ENCODE measurements at places on chromosomes 1 and 21. TPM values are rescaled to one million over a fixed set of nuclear protein-coding genes. Genes with fewer than 3 reads are reported as not detected.

DNA sequence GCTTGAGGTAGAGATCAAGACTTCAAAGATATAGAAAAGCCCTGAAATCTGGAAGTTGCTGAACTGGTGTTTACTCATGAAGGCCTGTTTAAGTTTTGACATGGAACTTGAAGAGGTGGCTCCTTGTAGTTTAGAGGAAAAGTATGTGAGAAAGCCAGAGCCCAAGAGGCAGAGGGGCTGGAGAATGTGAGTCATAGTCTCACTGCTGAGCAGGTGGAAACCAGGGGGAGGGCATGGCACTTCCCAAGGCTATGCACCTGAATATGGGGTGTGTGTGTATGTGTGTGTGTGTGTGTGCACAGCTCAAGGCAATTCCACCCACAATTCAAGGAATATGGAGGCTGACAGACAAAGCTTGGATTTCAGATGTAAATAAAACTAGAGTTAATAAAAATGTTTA, 46.8 kb upstream of the C1orf198 start:
- DNase-seq: no peak

PRAMEF4 gene
- total RNA-seq: not detected

DNA sequence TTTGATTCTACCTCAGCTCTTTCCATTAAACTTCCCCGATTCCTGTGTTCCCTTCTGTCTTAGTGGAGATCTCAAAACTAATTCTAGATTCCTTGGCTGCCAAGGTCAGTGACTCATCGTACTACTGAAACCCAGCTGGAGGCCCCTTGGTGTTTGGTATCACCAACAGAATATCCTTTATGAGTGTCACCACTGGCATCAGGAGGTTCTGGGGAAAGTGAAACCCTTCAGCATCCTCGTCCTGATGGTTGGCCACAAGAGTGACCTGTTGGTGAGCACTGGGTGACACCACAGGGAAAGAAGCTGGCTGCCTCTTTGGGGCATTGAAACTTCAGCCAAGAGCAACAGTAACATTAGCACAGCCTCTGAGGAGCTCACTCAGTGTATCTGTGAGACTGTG, 9.6 kb downstream of the RAB42 start:
- no peak for DNase-seq

DNA sequence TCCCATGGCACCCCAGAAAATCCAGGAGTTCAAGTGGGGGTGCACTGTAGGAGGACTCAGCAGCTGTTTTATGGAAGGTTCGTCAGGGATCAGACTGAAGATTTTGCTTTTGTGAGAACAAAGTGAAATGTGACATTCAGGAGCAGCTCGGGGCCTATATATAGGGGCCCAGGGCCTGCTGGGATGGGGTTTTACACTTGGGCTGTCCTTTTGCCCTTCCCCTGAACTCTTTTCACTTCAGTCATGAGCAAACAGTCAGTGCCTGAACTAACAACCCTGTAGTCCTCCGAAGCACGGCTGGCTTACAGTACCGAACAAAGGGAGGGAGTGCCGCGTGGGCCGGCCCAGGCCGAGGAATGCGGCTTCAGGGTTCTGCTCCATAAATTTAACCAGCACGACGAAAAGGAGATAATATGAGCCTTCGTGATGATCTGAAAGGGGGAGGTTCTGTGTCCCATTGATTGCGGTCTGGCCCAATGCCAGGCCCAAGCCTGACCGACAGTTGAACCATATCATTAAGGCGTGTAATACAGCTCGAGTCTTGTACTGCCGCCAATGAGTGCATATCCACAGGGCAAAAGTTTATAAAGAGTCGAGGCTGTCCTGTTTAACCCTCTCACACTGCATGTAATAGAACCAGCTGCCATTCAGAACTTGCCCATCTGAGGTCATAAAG, 139.9 kb downstream of the DHRS3 start:
- peak; percentile 80 for DNase-seq

TACSTD2 gene
- total RNA-seq: 51.0 TPM

AKNAD1 gene
- total RNA-seq: not detected

RGS18 gene
- not detected for total RNA-seq

SYNC gene
- total RNA-seq: 17.6 TPM

DNA sequence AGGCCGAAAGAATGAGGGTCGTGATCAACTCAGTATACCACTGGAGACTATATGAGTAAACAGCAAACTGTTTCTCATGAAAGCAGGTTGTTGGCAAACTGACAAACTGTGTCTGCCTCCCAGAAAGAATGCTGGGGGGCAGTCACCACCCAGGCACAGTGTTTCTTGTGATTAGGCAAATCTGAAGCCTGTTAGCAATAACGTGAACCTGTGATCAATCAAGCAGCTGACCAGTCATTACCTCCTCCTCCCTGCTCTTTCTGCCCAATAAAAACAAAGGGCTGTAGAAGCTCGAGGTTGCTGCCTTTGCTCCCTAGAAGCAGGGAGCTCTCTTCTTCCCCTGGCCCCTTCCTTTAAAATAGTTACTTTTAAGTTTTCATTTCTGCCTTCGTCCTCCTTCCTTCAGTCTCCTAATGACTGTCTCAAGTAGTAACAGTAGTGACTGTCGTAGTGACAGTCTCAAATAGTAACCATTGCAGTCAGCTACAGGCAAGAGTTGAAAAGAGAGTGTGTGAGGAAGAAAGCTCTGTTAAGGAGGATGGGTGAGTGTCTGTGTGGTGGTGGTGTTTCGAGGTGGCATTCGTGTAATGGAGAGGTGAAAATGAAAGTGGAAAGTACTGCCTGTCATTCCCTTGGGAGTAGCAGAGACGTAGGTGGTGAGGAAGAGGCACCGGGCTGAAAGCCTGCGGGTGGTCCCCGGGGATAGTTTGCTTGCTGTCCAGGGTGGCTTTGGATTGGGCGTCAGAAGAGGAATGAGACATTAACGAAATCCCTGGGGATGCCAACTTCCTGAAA, 14.5 kb downstream of the HHAT start:
- DNase-seq: no peak

- DNase-seq: no peak
Observed at GRCh38 chr1:173301507-173301906, 94.4 kb upstream of the TNFSF4 start.

- DNase-seq: no peak
Observed at GRCh38 chr21:41043014-41043413, 124.9 kb upstream of the BACE2 start.

S100A2 gene
- total RNA-seq: 3.9 TPM

GRCh38 chr1:239810061-239810481, 281.6 kb upstream of the FMN2 start:
- no peak for DNase-seq

GRCh38 chr1:25566730-25567341, 23.4 kb downstream of the LDLRAP1 start:
- no peak for DNase-seq

VWA5B1 gene
- total RNA-seq: not detected

- DNase-seq: no peak
Observed at GRCh38 chr1:228884615-228885566, 149.6 kb downstream of the RHOU start.

- peak; percentile 86 for DNase-seq
Observed at GRCh38 chr1:58898739-58899586, 115.1 kb upstream of the JUN start.

- DNase-seq: no peak
Observed at GRCh38 chr1:234696148-234696576, 86.2 kb upstream of the IRF2BP2 start.

DNA sequence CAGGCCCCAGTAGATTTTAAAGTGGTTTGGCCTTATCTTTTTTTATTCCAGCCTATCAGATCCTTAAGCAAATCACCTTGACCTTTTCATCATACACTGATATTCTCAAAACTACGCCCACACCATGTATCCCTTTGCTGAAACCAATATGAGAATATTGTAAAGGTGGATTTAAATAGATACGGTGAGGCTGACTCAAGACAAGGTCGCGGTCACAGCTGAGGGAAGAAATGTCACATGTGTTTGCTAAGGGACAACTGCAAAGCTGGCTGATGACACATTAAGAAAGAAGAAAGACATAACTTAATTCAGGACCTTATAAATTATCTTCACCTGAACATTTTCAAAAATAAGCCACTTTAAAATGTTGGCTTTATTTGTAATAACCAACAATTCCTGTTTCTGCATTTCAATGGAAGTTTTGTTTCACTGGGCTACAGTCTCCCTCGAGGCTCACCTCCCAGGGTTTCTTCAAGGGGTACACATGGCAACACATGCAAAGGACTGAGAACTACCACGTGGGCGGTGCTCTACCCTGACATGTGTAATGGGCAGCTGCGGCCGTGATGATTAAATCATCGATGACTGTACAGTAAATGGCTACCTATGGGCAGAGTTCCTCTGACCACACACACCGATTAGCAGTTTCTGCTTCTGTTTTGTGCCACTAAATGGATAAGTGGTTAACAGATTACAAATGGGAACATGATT, 189.5 kb downstream of the SIPA1L2 start:
- no peak for DNase-seq

DNA sequence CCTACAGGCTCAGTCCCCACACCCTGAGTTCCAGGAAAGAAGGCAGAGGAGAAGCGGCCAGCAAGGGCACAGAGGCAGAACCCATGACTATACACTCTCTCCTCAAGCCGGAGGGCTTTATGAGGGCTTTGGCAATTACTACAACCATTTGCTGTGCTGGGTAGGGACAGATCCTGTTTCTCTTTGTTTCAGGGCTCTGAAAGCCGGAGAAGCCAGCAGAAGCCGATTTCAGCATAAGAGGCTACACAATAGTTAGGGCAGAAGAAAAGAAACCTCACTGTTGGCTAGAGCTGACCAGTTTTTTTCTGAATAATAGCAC, 13.9 kb downstream of the GPR3 start:
- no peak for DNase-seq

GRCh38 chr1:202107321-202107761, 15.4 kb upstream of the GPR37L1 start:
- DNase-seq: no peak

GRCh38 chr1:167499664-167500101, 18.6 kb downstream of the CD247 start:
- no peak for DNase-seq

GRCh38 chr1:64841330-64842065, 96.6 kb downstream of the RAVER2 start:
- no peak for DNase-seq

PLEKHG5 gene
- 63.7 TPM for total RNA-seq

All from glomerular endothelial cell (primary cell).